Lung (tissue), 17 donors: ENCODE measurements at places on chromosomes 3 and 15.

GRCh38 chr3:38627956-38628355 is 21.5 kb downstream of the SCN5A start:
- no peak for DNase-seq

- DNase-seq, result no peak
These were observed 52.2 kb upstream of the HES1 start for GRCh38 chr3:194083637-194084224.

GRCh38 chr3:151225040-151225975 is 22.3 kb upstream of the GPR171 start:
- DNase-seq, result no peak

GRCh38 chr3:53109190-53109589 is 21.0 kb downstream of the RFT1 start:
- DNase-seq, result no peak

GRCh38 chr3:170027233-170028102 is 10.3 kb upstream of the GPR160 start:
- no peak for DNase-seq

- no peak for DNase-seq
These were observed 24.4 kb downstream of the FAH start for GRCh38 chr15:80177156-80177555.

DNA sequence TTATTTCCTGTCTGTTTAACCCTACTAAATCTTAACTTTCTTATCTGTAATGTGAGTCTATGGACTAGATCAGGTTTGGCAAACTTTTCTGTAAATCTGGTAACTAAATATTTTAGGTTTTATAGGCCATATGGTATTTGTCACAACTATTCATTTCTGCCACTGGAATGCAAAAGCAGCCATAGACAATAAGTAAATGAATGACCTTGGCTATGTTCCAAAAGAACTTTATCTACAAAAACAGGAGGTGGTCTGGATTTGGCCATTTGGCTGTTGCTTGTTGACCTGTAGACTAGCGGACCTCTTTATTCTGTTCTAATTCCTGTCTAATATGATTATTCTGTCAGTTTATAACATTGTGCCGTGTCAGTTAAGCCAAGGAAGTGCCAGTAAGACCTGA is 314.2 kb downstream of the LPP start:
- DNase-seq, result no peak

GRCh38 chr3:119018690-119019463 is 15.8 kb downstream of the IGSF11 start:
- no peak for DNase-seq

DNA sequence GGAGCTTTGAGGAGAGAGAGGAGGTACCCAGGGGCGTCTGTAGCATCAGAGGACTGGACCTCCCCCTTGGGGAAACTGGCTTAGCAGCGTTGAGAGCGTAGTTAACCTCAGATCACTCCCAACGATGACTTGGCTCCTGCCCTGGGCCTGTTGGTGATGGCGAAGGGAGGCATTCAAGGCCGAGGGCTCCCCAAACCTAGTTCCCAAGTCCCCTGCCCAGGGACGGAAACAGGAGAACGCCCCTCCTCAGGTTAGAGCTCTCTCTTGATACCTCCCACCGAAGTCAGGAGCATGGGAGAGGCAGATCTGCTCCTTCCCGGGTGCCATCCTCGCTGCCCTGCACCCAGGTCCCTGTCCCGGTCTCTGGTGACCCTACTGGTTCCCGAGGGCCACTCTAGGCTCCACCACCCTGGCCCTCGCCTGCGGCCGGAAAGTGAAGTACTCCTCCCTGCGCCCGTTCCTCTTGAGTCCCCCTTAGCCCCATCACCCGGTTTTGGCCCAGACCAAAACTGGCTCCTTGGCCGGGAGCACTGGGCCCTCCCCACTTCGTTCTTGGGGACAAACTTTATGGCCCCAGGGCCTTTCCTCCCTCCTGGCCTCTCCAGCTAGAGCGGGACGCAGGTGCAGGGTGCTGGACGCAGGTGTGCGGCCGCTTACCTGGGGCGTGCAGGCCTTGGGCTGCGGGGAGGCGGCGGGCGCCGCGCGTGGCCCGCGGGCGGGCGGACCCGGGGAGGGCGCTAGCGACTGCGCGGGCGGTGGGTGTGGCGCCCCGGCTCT is 2.6 kb upstream of the SKOR1 start:
- DNase-seq, result no peak

GRCh38 chr3:103459815-103460214 is 1025.0 kb downstream of the ZPLD1 start:
- no peak for DNase-seq

- DNase-seq, result no peak
These were observed 7.7 kb downstream of the CGNL1 start for GRCh38 chr15:57384024-57384423.

DNA sequence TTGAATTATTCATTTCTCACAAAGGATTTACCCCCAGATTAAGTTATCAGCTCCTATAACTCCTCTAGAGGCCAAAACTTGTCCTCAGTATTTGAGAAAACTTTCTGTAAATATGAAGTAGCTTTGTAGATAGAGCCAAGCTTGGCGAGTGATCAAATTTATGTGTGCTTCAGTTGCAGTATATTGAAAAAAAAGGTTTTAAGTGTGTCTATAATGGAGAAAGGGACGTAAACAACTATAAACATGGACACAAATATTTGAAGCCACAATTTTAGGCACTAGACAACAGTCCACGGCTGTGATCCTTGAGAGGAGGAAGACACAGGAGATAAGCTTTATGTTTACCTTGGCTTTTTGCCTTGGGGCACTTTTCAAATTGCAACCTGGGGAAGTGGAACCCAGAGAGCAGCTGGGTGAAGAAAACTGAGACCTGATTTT is 118.7 kb downstream of the THRB start:
- DNase-seq, result peak; percentile 87
